ENCODE measurements at places on chromosomes 7 and 10. TPM values are rescaled to one million over a fixed set of nuclear protein-coding genes. Genes with fewer than 3 reads are reported as not detected.
A peak's percentile ranks its signal among the peaks of the same experiment; 100 is the strongest.

DNA sequence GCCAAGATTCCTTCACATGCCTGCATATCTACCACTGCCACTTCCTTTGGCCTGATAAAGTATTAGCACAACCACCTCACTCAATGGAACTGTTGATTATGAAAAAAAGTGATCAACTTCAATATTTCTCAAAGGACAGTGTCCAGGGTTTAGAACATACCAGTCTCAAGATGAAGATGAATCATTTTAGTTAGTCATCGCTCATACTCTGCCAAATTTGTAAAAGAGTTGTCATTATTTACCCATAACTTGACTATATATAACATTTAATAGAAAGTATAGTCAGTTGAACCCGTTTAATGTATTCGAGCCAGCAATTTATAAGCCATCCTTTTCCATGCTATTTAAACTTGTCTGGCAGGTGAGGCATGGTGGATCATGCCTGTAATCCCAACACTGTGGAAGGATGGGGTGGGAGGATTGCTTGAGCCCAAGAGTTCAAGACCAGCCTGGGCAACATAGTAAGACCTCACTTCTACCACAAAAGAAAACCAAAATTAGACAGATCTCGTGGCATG lies 33.2 kb downstream of the SPAM1 start:
- DNase-seq, result no peak

Gene OR2F1
- total RNA-seq, result not detected

- DNase-seq, result no peak
These were observed 81.9 kb downstream of the RBM20 start for GRCh38 chr10:110725801-110726630.

Gene SPDYE2
- total RNA-seq, result not detected

DNA sequence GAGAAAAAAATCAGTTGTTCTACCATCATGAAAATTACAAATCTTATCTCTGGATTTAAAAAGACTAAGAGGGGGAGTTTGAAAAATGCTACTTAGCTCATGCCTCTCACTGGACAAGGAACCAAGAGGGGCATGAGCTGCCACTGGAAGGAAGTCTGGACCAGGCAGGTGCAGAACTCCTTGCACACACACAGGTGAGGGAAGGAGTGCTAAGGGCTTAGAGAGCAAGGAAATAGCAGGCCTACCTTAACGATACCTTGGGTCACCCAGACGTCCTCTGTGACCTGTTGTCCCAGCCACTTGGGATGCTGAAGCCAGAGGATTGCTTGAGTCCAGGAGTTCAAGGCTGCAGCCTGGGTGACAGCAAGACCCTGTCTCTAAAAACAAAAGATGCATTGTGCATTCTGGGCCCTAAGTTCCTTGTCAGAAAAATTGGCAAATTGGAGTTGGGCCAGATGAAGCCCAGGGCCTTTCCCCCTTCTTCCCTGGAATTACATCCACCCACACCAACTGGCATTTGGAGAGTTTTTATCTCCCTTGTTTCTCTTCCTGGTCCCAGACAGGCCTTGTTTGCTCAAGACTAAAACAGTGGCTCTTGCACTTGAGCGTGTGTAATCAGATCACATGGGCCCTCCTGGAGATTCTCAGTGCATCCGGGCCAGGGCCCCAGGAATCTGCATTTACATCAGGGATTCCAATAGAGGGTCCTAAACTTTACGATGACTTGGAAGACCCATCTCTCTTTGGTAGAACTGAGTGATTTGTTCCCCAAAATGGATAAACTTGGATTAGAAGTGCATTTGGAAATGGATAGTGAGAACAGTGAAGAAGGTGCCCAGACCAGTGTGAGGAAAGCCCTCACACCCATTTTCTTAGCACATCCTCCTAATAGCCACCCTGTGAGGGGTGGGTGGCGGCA lies 3.0 kb downstream of the DDIT4 start:
- DNase-seq, result peak; percentile 62

- no peak for DNase-seq
These were observed 14.5 kb downstream of the GET4 start for GRCh38 chr7:890868-891267.
